NCI-H187 treated with DMSO at 0.1 percent for 48 hours (cell line): ENCODE measurements at places on chromosomes 4 and X.

DNA sequence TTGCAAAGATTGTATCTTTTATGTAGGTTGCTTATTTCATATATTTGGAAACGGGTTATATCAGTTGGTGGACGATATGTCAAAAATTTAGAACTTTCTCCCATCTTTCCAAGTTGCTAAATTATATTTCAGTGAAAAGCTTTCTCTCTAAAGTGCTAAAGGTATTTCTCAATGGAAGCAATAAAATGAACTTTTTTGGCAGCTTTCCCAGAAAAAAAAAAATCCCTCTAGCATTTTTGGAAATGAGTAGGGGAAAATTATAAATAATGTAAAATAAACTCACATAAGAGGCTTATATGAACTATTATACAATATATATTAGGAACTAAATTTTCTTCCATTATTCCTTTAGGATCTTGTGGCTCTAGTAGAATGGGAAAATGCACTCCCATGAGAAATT is 152.2 kb downstream of the GRID2 start:
- DNase-seq, result no peak

DNA sequence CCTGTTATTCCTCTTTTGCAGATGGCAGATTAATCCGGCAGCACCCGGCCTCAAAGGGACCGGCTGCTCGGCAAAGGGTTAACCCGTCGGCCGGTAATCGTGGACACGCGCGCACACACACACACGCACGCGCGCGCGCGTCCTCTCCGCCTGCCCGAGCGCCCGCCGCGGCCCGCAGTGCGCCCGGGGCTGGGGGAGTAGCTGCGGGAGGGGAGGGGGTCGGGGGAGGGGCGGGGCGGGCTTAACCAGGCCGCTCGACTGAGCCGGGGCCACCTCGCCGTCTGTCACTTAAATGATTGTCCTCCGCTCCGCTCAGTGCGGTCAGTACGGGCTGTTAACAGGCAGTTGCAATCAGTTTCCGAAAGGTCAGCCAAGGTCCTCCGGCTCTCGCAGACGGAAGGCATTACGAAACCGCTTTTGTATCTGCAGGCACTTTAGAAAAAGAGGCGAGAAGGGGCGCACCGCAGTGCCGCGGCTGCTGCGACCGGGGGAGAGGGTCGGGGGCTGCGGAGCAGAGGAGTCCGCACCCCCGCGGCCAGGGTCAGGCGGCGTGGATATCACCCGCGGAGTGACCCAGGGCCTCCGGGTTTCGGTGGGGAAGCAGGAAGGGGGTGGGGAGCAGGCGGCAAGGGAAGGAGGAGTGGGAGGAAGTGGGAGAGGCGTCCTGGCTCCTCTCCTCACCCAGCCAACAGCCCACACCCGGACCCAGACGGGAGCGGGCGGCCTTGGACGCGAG is 57.3 kb upstream of the BCOR start:
- DNase-seq, result no peak

DNA sequence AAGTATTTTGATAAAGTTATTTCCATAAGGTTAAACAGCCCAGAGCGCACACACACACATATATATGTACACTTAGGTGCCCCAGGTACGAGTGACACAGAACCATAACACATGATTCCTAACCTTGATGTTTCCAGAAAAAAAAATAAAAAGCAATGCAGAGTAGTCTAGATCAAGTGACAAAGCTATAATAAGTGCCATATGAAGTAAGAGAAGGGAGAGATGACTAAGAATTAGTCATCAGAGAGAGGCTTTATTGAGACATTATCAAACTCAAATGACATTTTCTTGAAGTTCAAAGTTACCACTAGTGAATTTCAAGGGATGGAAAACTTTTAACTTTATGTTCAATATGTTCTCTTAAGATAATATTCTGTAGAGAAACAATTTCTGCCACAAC is 215.0 kb downstream of the HTR2C start:
- no peak for DNase-seq

- DNase-seq, result no peak
These were observed 121.2 kb upstream of the RBPJ start for GRCh38 chr4:26199596-26199995.

DNA sequence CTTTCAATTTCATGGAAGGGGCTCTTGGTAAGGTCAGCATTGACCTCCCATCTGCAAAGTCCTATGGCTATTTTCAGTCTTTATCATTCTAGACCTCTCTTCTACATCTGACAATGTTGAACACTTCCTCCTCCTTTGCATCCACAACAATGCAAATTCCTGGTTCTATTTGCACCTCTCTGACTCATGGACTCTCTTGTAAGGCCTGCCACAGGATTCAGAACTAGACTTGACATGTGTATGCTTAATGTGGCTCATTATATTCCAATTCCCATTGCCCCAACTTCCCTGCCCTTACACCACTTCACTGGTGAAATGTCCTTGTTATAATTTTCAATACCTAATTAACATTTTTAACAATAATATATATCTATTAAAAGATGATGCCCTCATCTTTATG is 314.3 kb upstream of the FGF13 start:
- DNase-seq, result no peak

GRCh38 chr4:188647820-188648370 is 508.7 kb downstream of the TRIML1 start:
- no peak for DNase-seq

DNA sequence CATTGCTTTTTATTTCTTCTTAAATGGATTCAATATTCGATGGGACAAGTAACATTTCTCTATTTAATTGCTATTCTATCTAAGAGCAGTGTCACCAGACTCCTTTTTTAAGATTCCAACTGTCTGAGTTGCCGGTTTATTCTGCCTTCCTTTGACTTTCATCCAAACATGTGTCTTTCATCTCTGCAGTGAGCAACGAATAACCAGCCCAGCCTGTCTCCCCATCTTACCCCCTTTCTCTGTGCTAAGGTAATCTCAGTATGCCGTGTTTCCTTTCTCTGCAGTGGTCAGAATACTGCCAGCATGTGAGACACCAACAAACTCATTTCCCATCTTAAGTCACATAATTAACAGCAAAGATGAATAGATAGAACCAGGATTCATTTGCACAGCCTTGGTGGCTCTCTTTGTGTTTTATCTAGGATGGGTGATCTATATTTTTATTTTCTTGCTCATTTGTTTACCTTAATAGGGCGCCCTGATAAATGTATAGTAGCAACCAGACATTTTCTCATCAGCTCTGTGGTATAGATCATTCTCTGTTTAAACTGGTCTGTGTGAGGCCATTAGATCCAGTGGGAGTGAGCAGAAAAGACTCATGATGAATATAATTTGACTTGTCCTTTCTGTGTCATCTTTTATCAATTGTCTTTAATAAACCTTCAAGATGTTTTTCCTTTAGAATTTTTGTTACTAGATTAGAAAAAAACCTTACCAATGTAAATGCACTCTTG is 394.8 kb upstream of the IGFBP7 start:
- no peak for DNase-seq
